ENCODE measurements at places on chromosomes 6 and 20. TPM values are rescaled to one million over a fixed set of nuclear protein-coding genes. Genes with fewer than 3 reads are reported as not detected.

DNA sequence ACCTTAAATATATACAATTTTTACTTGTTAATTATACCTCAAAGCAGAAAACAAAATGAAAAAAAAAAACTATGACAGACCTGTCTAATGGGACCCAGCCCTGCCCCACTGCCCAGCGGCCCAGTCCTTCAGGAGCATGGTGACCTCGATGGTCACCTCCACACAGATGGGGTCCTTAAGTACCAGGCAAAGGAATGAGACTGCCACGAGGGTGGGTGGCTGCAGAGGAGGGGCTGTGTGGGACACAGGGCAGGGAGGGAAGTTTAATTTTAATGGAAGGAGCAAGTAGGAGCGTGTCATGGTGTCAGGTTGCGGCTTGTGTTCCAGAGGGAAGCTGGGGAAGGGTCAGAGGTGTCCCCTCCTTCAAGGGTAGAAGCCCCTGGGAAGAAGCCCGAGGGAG is 28.6 kb downstream of the GABRR2 start:
- no peak for DNase-seq

DNA sequence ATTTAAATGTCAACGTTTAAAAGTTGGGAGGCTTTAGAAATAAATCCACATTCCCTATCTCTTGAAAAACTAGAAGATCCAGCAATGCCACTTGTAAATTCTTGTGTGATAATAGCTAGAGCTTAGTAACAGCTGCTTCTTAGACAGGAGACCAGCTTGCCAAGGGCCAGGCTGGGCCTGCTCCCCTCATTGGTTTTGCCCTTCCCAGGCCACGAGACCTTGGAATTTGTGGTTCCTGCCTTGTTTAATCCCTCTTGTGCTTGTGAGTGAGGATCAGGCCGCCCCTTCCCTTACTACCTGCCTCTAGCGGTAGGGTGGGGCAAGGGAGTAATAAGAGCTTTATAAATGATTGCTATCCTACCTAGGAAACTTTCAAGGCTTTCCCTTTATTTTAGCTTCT is 363.5 kb downstream of the SYNE1 start:
- no peak for DNase-seq

GRCh38 chr20:9367328-9367727 is 147.1 kb upstream of the LAMP5 start:
- no peak for DNase-seq

- DNase-seq: no peak
These were observed 1286.2 kb upstream of the EYS start for GRCh38 chr6:66993272-66993671.

GRCh38 chr20:24981790-24982189 is 10.8 kb downstream of the APMAP start:
- DNase-seq: peak; percentile 88

- no peak for DNase-seq
These were observed 20.4 kb downstream of the SNPH start for GRCh38 chr20:1286267-1287024.

DNA sequence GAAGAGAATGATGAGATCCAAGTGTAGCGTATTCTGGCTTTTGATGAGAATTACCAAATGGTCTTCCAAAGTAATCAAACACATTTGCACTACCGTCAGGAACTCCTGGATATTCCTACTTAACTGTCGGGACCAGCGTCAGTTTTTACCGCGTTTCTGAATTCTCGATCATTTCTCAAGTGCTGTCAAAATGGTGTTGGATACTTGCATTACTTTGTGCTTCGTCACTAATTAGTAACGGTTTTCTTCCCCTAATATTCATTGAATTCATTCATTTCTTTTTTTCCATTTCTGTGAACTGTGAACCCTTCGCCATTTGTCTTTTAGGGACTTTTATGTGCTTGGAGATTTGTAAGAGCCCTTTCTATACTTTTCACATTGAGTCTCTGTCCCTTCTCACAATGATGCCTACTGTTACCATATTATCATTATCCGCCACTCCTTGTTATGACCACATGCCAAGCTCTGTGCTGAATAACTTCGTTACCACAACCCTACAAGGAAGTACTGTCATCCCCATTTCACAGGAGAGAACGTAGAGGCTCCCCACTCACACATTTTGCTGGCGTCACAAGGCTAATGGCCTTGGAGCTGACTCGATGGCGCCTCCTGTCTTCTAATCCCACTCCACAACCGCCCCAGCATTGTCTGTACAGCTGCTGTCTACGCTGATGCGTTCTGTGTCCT is 74.2 kb upstream of the QKI start:
- DNase-seq: no peak

DNA sequence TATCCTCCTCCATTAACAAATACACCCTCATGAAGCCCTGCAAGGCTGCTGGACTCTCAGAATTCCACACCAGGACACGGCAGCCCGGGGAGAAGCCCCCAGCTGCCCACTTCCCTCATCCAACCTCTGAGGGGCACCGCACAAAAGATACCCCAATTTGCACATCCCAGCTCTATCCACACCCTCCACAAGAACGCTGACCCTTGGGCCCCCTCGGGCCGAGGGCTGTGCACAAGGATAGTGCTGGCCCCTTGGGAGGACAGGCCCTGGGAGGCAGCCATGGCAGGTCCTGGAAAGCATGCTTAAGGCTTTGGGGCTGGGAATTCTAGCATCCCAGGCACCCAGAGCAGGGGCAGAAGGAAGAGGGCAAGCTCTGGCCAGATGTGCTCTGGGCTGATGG is 112.8 kb upstream of the PRND start:
- no peak for DNase-seq

GRCh38 chr6:121237859-121238258 is 96.4 kb downstream of the TBC1D32 start:
- no peak for DNase-seq

The SEMG1 gene
- polyA plus RNA-seq: not detected

The LAMA2 gene
- polyA plus RNA-seq: 1.8 TPM

The FAM209B gene
- 5.8 TPM for polyA plus RNA-seq

The SLC22A2 gene
- not detected for polyA plus RNA-seq

The TP53TG5 gene
- 0.08 TPM for polyA plus RNA-seq
